Fibroblast of skin of abdomen (primary cell): ENCODE measurements at places on chromosomes 6 and 20.

DNA sequence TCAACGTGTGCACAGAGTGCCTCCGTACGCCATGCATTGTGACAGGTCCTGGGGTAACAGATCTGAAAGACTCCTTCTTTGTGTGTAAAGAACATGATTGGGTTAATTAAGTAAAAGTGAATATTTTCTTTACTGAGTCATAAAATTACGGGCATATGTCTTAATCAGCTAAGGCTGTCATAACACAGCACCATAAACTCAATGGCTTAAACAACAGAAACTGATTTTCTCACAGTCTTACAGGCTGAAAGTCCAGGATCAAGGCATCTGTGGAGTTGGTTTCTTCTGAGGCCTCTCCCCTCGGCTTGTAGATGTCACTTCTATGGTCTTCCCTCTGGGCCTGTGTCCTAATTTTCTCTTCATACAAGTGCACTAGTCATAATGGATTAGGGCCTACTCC is 176.9 kb downstream of the MTFR2 start:
- DNase-seq: peak; percentile 49

DNA sequence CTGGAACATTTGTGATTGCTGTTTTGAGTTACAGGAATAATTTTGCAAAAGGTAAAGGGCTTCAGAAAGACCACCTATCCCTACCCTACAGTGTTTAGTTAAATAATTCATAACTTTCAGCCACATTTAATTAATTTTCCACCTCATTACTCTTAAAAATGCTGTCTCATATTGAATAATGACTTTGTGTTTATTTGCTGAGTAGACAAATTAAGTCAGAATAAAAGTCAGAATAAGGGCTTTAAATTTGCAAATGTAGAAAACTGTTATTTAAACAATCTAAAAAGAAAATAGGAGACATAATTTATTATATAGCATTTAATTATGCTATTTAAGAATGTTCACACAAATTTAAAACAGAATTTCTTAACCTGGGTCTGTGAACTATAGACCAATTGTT is 293.7 kb upstream of the RIMS1 start:
- DNase-seq: no peak

GRCh38 chr20:6837730-6838129 is 70.2 kb downstream of the BMP2 start:
- no peak for DNase-seq

DNA sequence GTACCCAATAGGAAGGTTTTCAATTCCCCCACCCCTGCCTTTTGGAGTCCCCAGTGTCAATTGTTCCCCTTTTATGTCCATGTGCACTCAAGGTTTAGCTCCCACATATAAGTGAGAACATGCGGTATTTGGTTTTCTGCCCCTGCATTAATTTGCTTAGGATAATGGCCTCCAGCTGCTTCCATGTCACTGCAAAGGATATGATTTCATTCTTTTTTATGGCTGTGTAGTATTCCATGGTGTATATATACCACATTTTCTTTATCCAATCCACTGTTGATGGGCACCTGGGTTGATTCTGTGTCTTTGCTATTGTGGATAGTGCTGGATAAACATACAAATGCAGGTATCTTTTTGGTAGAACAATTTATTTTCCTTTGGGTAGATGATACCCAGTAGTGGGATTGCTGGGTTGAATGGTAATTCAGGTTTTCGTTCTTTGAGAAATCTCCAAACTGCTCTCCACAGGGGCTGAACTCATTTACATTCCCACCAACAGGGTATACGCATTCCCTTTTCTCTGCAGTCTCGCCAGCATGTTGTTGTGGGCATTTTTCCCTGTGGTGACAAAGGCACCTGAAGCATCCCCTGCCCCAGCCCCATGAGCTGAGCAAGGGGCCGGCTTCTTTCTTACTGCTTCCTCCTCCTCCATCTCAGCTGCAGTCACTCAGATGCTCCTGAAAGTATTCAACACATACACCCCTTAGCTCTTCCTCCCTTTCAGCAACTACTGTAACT is 66.7 kb downstream of the ELOVL2 start:
- DNase-seq: no peak

DNA sequence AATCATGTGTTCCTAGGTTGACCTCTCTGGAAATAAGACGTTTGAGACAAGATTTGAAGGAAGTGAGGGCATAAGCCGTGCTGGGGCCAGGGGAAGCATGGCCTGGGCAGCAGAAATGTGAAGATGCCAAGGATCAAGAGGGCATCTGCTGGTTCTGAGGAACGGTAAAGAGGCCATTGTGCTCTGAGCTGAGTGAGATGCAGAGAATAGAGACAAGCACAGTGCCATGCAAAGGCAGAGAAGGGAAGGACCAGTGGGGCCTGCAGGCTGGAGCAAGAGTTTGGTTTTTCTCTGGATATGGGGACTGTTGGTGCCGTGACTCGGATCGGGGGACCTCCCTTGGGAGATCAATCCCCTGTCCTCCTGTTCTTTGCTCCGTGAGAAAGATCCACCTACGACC is 50.8 kb downstream of the SMPDL3A start:
- DNase-seq: no peak

GRCh38 chr6:152836523-152836922 is 85.9 kb downstream of the VIP start:
- DNase-seq: no peak

GRCh38 chr6:31762878-31763618 is 592 bp downstream of the SAPCD1 start:
- DNase-seq: no peak
